ENCODE measurements at places on chromosomes 2 and 18.
A peak's percentile ranks its signal among the peaks of the same experiment; 100 is the strongest.

DNA sequence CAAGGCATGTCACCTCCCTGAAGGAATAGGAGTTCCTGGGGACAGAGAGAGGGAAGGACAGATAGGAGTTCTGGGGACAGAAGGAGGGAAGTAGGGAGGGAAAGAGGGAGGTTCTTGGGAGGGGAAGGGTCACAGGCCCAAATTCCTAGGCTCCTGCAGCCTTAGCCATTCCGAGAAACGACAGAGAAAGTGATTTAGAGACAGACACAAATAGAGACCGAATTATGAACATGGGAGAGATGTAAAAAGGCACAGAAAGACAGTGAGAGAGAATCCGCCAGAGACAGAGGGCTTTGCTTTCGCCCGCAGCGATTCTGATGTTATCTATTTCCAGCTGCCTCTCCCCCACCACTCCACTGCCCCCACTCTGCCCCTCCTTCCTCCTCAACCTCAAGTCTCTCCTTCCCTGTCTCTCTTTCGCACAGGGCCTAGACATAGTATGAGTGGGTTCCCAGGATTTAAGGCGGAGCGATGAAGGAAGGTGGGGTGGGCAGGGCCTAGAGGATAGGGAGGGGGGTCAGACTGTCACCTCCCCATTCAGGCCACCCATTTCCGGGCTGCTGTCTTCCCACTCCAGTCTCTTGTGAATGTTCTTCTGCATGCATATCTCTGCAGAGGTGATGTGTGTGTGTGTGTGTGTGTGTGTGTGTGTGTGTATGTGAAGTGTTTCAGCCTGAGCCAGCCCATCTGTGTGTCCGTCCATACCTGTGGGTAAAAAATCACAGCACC, 3.3 kb upstream of the WNT6 start:
- DNase-seq, result no peak

- DNase-seq, result no peak
These were observed 103.7 kb upstream of the UGP2 start for GRCh38 chr2:63738019-63738418.

DNA sequence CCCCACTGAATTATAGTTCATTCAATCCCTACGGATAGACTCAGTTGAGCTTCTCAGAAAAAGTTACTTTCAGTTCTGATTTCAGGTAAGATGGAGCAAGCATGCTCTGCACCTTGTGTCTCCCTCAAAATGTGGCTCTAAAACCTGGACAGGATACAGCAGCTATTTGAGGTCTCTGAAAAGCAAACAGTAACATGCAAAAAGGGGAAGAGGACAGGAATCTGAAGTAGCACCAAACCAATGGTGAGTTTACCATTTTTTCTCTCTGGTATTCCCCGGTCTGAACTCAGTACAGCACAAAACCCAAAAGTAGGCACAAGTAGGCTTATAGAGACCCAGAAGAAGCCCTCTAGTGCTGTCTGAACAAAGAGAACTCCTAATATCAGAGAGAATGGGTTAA, 34.1 kb downstream of the LANCL1 start:
- no peak for DNase-seq

DNA sequence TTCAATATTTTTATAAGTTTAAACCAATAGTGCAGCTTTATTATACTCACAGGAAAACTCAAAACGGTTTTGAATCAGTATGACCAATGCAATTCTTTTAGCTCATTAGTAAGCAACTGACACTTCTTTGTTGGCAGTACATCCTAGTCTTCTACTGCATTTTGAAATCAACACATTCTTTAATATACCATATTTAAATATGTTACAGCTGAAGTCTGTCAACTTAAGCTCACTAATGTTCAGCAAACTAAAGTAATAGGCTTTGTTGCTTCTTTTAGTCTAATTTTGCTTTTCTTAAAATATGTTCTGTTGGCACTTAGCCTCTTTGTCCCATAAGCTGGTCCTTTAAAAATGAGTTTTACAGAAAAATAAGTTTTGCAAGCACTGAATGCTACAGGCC, 55.4 kb upstream of the CCBE1 start:
- DNase-seq, result no peak

DNA sequence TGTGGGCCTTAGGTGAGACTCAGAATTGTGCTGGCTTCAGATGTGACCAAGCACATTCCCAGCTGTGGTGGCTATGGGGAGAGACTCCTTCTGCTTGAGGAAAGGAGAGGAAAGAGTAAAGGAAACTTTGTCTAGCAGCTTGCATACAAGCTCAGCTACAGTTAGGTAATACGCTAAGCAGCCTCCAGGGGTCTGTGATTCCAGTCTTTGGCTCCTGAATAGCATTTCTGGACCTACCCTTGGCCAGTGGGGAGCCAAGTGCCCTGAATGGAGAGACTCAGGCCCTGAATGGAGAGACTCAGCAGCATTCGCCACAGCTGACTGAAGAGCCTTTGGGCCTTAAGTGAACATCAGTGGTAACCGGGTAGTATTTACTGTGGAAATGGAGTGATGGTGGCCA, 227.4 kb upstream of the CDH7 start:
- DNase-seq, result no peak

DNA sequence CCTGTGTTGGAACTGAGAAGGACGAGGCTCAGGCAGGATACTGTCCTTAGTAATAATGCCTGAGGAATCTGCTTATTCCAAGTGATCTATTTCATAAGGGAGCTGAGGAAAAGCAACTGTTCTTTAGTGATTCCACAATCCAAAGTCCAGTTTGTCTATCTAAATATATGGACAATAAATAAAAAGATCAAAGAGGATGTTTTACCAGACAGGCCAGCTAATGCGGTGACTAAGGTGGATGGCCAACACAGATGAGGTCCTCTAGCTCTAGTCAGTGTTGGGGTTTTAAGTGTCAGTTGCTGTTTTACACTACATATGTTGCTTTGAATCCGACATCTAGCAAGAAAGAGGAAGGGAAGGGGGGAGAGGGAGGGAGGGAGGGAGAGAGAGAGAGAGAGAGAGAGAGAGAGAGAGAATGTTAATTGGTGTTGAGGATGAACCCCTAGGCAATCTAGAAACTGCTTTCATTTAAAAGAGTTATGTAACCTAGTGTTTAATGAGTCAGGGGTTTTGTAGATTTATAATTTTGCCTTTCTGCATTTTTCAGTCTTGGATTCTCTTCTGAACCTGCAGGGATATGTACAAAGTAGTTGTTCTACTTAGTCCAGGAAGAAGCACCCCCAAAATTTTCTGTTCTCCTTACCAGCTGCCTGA, 27.0 kb upstream of the SCN1A start:
- no peak for DNase-seq

- DNase-seq, result no peak
These were observed 5.1 kb upstream of the CALCRL start for GRCh38 chr2:187453078-187453641.

DNA sequence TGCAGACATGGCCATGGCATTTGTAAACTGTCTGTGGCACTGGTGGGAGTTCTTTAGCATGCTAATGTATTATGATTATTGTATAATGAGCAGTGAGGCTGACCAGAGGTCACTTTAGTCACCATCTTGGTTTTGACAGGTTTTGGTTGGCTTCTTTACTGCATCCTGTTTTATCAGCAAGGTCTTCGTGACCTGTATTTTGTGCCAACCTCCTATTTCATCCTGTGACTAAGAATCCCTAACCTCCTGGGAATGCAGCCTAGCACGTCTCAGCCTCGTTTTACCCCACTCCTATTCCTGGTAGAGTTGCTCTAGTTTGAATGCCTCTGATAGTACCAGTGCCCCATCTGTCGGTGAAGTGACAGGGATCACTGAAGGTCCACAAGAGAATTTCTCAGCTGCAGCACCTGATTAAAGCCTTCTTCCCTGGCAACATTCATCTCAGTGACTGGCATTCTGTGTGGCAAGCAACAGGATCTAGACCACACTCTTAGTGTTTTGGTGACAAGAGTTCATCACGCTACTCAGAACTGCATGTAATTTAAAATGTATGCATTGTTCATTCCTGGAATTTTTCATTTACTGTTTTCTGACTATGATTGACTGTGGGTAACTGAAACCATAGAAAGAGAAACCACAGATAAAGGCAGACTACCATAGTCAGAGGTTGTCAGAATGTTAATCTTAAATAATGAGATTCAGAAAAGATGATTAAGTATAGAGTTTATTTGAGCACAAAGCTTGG, 43.0 kb upstream of the GPR39 start:
- no peak for DNase-seq

- peak; percentile 10 for DNase-seq
These were observed 176.0 kb downstream of the ACKR3 start for GRCh38 chr2:236745420-236746210.

DNA sequence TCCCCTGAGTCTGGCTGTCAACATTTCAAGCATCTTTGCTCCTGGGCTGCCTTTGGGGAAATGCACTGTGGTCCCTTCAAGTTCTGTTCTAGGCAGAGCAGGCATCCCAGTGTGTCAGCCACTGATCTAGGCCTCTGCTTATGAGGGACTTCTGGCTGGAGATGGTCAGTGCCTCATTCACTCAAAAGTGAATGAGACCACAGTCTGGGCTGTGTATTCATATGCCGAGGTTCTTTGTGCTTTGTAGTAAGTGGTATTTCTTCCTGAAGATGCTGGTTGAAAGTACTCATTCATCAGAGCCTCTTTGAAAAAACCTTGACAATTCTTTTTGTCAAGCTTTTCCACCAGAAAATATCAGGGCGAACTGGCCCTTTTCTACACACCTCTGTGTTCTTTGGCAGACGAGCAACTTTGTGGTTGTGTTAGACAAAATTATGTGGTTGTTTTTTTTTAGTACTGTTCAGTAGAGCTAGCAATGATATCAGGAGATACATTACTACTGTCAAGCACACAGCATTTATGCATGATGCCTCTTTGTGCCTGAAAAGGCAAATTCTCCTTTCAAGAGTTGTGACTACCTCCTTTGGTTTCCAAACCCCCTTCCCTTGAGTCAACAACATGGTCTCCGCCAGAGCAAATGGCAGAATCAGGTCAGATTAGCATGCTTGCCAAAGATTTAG, 510.9 kb upstream of the NRP2 start:
- DNase-seq, result no peak

- no peak for DNase-seq
These were observed 138.3 kb upstream of the STON1 start for GRCh38 chr2:48391616-48392015.

DNA sequence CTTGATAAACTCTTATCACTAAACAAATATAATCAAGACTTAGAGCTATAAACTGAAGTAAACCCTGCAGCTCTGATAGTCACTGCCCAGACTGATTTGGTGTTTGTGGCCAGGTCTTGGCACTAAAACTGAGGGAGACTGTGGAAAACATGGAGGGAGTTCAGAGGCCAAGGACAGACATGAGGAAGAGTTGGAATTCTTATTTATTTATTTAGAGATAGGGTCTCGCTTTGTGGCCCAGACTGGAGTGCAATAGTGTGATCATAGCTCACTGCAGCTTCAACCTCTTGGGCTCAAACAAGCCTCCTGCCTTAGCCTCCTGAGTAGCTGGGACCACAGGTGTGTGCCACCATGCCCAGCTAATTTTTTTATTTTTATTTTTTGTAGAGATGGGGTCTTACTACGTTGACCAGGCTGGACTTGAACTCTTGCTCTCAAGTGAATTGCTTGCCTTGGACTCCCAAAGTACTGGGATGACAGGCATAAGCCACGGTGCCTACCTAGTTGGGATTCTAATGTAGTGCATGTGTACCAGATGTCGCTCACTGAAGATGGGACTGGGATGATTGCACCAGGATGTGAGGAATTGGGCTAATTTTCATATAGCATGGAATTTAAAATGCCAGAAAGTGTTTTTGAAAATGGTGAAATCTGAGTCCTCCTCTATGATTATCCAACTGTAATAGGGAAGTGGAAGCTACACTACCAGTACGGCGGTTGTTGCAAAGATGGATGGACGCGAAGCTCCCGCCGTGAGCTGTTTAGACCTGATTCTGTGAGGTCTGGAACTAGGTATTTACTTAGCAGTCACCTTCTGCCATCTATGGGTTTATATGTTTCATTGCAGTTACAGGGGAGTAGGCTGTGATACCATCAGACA, 52.7 kb upstream of the CTLA4 start:
- DNase-seq, result peak; percentile 77

DNA sequence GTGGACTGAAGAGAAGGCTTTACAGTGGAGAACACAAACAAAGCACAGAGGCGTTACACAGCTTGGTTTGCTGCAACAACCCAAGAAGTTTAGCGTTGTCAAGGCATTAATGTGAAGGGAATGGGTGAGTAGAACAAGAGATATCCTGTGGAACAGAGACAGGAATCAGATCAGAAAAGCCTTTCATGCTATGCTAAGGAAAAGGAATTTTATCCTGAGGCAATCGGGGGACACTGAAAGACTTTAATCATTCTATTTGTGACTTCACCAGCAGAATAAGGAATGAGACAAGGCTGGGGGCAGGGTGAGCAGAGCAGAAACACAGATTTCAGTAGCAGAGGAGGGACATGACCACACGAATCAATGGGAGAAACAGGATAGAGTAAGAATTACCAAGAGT, 600.7 kb downstream of the IRS1 start:
- no peak for DNase-seq

- DNase-seq, result no peak
These were observed 410.0 kb upstream of the TNP1 start for GRCh38 chr2:217269701-217270484.

DNA sequence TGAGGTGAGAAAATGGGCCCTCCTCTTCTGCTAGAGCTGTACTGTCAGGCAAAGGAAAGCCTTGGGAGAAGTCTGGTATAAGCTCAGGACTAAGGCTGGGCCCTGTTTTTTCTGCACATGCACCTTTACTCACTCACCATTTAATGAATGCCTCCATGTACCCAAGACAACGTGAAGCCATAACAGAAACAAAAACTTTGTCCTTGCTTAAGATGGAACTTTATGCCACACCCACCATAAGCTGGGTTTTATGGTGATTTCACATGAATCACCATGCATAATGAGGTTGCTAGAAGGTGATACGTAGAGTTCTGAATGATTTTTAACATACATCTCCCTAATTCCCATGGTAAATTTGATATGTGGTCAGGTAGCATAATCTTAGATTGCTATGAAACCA, 63.7 kb upstream of the CYP26B1 start:
- DNase-seq, result no peak

DNA sequence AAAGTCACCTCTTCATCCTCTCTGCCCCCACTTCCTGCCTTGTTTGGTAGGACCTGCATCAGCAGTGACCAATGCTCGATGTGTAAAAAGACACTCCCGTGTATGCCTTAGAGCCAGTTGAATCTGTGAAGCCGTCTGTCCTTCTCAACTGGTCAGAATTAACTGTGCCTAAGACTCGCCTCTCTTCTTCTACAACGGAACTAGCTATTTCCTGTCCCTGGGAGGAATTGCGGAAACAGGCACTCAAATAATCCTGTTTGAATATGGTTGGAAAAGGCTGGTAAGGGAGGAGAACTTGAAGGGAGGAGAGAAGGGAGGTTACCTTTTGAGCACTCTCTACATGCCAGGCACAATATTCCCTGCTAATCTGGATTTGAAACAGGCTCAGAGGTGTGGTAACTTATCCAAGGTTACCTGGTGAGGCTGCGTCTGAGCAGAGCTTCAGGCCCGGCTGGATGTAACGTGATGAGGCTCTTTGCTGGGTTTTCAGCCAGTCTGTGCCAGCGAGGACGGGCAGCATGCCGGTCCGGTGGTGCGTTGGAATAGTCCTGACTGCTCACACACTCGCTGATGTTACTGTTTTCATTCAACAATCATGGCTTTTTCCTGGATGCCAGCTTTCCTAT, 127.0 kb downstream of the FAM168B start:
- no peak for DNase-seq

- DNase-seq, result no peak
These were observed 117.3 kb upstream of the STON1 start for GRCh38 chr2:48412443-48413250.

- DNase-seq, result no peak
These were observed 68.5 kb upstream of the PID1 start for GRCh38 chr2:229339618-229340017.

- no peak for DNase-seq
These were observed 143.7 kb downstream of the USP34 start for GRCh38 chr2:61327173-61327572.

- no peak for DNase-seq
These were observed 177.3 kb downstream of the TMEM247 start for GRCh38 chr2:46656640-46657039.
